Testis (tissue), 5 donors: ENCODE measurements at places on chromosomes 2 and 18.

- no peak for DNase-seq
Measured at GRCh38 chr2:30046979-30047378, 99.8 kb upstream of the YPEL5 start.

DNA sequence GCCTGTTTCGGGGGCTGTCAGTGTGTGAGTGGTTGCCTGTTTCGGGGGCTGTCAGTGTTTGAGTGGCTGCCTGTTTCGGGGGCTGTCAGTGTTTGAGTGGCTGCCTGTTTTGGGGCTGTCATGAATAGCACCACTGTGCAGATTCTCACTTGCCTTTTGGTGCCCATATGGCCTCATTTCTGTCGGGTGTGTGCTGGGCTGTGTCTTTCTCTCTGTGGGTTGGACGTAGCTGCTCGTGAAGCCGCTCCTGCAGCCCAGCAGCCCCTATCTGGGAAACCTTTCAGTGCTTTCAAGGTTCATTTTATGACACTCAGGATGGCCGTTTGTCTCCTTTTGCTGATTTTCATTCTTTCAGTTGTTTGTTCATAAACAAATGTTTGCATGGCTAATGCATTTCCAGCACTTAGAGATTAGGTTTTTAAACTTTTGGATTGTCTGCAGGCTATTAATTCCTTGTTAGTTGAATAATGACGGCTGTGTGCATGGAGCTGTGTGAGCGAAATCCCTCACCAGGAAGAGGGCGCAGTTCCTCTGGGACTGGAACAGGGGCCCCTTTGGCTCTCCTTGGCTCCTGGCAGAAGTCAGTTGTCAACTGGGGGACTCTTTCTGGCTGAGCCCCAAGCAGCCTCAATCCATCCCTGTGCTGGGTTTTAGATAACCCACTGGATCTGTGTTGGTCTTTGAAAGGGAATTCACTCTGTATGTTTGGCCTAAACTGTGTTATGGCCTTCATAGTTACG, 10.8 kb downstream of the AGAP1 start:
- no peak for DNase-seq

GRCh38 chr18:31549416-31549815, 42.3 kb upstream of the TTR start:
- no peak for DNase-seq

DNA sequence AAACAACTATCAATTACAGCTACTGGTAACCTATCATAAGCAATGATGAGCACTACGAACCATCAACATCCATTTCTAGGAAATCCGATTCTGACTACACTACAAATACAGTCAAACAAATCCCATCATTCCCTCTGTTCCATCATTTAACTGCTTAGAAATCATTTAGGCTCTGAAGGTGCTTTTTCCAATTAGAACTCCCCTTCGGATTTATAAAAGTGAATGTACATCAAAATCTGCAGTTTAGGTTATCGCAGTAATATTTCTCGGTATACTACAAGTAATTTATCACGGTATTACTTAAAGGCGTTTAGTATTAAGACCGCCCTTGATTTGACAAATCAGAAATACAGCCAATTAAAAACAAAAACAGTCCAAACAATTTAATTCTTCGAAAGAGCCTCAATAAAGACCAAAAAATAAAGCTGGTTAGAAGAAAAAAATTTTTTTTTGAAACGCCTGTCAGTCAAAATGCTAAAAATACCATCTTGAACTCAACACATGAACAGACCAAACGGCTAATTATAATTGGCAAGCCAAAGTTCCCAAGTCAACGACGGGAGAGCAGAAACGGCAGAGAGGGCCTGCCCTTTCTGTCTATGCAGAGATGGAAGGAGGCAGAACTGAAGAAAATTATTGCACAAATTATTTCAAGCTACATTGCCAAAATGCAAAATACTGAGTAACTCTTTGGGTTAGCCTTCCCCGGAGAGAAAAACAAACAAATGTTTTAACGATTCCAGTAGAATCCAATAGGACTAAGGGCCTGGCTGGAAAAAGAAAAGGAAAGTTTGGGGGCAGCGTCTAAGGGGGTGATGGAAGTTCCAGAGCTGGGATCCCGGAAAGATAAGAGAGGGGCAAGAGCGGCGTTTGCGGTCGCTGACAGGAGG, 1.2 kb downstream of the VPS54 start:
- DNase-seq: peak; percentile 42

DNA sequence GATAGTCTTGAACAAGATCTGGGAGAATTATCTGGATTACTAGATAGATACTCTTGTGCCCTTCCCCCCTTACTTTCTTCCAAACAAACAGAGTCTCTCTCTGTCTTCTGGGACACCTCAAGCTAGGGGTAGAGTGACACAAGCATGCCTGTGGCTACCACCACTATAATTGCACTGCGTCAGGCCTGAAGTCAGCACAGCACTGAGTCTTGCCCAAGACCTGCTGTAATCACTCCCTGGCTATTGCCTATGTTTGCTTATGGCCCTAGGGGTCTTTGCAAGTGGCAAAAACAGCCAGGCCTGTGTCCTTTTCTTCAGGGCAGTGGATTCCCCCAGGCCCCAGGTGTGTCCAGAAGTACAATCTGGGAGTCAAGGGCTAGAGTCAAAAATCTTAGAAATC, 106.6 kb downstream of the SLC5A7 start:
- no peak for DNase-seq

- peak; percentile 26 for DNase-seq
Measured at GRCh38 chr2:58215429-58215828, 25.7 kb downstream of the FANCL start.

DNA sequence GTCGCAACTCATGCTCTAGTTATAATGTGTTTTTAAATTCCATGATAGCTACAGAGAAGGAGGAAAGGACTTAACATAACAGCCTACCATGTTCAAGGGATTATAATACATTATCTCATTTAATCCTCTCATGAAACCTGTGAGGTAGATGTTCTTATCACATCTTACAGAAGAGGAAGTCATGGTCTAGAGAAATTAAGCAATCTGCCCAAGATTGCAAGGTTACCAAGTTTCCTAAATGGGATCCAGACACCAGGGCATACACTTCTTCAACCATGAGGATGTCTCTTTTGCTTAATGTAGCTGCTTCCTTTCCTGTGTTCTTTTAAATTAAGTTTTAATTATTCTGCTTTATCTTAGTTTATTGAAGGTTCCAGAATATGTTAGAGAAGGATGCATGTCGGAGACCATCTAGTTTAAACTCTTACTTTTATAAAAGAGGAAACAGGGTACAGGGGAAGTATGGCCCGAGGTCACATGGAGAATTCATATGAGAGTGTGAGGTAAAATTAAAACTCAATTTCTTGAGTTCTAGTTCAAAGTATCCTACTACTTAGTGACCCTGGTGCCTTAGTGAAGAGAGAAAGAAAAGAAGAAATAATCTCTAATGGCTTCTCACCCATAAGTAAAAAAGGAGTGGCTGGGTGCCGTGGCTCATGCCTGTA, 3.6 kb upstream of the IL1A start:
- DNase-seq: no peak

- no peak for DNase-seq
Measured at GRCh38 chr2:66346231-66346664, 88.7 kb upstream of the MEIS1 start.

DNA sequence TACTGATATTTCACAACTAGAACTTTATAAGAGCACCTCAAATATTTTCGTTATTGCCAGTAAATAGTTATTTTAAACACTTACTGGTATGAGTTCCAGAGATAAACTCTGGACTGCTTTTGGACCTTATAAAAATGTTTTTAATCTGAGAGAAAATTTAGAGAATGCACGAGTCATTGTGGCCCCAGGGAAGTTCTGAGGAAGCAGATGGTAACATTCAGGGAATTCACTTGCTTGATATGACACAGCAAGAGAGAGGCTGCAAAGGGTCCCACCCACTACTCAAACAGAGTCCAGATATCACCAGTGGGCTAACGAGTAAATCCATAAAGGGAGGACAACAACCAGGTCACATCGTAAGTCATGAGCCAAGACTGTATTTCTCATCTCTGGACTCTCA, 526.8 kb downstream of the TDRD15 start:
- no peak for DNase-seq

DNA sequence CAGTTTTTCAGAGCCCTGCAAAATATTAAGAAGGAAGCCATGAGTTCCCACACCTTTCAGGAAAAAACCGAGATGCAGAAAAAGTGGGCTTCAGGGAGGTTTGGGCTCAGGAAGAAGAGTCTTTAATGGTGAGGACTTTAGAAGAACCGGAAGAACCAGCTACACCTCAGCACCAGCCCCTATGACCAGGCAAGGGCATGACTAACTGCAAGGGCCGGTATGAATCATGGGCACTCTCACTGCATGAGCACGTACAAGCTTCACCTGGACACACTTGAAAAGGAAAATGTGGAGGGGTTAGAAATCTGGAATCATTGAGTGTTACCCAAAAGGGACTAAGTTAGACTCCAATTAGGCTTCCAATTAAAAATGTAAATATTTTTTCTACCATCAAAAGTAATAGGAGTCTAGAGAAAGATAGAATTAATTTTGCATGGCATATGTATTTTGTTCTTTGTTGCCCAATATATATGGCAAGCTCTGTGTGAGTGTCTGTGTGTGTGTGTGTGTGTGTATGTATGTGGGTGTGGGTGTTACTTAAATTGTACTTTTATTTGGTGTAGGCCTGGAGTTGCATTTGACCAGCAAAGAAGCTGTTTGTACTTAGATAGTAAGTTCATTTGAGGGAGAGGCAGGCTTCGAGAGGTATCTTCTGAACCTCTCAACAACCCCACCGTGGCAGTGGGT, 66.5 kb upstream of the THUMPD2 start:
- DNase-seq: no peak

GRCh38 chr2:214651451-214651850, 158.0 kb downstream of the BARD1 start:
- DNase-seq: no peak

GRCh38 chr2:60522462-60522861, 31.0 kb downstream of the BCL11A start:
- DNase-seq: no peak

GRCh38 chr2:9799729-9800632, 43.3 kb upstream of the TAF1B start:
- peak; percentile 91 for DNase-seq

- no peak for DNase-seq
Measured at GRCh38 chr2:214244847-214245246, 166.0 kb upstream of the VWC2L start.

DNA sequence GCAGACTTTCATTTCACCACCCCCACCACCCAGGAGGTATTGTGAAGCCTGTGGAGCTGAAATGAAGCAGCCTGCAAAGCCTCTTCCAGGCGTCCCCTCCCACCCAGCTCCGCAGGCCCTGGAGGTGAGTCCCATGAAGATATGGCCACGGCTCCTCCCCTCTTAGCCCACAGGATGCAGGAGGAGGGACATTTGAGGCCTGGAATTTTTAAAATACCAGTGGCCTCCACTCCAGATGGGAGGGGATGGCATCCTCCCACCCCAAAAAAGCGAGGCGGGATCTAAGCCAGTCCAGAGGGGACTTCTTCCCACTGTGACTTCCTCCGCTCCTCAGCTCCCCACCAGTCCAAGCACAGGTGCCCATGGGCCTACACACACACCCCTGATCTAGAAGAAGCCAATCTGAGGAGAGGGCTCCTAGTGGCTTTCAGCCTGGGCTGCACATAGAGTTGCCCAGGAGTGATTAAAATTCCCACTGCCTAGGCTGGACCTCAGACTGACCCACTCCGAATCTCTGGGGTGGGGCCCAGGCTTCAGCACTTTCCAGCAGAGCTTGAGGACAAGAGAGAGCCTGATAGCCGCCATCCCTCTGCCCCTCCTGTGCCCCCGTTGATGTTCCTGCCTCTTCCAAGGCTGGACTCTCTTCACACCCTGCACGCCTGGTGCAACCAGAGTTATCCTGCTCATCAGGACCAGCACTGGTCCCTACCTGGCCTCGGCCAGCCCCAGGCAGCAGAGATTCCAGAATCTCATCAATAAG, 206.9 kb downstream of the TNS1 start:
- DNase-seq: no peak

- DNase-seq: peak; percentile 72
Measured at GRCh38 chr2:9191041-9191481, 15.6 kb upstream of the ASAP2 start.

DNA sequence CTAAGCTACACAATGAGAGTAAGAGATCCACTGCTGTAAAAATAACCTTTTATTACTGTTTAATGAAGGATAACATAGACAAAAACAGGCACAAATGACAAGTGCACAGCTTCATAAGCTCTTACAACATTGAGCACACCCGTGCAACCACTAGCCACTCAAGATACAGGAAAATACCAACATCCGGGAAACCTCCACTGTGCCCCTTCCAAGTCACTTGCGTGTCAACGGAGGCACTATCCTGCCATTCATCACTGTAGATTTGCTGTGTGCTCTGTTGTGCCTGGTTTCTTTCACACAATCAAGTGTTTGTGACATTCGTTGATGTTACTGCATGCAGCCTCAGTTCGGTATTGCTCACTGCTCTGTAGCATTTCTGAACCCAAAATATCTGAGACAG, 292.9 kb upstream of the MYT1L start:
- DNase-seq: no peak

- DNase-seq: no peak
Measured at GRCh38 chr2:217162533-217162932, 302.7 kb upstream of the TNP1 start.

DNA sequence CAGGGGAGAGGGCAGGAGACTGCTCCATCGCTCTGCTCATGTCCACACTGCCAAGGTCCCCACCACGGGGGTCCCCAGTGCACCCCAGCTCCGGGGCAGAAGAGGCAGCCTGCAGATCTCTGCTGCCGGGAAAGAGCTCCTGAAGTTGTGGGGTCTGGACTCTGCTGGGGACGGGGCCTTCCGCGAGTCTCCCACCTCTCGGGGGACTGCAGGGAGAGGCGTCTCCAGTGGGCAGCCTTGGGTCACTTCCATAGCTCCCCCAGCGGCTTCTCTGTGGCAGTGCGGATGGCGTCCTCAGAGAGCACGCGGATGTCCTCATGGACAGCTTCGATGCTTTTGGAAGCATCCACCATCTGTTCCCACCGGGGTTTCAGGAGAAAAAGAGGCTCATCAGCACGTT, 10.7 kb downstream of the DTYMK start:
- DNase-seq: no peak

DNA sequence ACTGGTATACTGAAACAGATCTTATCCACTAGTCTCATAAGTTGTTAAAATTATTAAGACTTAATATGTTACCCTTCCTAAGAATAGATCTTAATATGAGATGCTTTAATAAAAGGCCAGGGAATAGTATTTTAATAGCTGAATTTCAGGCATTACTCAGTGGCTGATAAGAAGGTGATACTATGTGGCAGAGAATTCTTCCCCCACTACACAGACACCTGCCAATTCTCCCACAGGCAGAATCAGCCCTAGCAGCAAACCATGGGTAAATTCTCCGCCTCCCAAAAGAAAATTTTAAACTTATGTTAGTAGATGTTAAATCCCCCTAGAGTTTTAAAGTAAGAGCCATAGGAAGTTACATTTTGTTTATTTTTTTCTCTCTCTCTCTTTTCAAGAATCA, 888.8 kb downstream of the LRP1B start:
- no peak for DNase-seq
